Right renal pelvis (tissue), 4 donors: ENCODE measurements at places on chromosomes 2 and 18.

GRCh38 chr18:48734460-48734859, 195.6 kb downstream of the CTIF start:
- DNase-seq = no peak

GRCh38 chr2:162963156-162963555, 124.6 kb upstream of the KCNH7 start:
- no peak for DNase-seq

DNA sequence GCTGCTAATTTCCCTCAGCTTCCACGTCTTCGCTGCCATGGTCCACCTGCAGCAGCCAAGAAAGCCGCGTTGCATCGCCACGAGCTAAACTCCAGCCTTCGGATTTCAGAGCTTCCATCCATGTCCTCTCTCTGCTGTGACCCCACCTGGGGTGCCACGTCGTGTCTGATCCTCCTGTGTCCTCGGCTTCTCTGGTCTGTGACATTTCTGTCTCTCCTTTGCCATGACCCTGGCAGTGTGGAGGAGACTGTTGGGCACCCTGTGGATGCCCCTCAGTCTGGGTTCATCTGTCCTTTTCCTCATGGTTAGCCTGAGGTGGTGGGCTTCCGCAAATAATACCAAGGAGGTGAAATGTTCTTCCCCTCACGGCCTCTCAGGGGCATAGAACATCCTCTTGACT, 106.8 kb downstream of the RTP5 start:
- no peak for DNase-seq

- DNase-seq = no peak
Observed at GRCh38 chr2:119809339-119810048, 49.8 kb downstream of the PTPN4 start.

GRCh38 chr2:193315428-193316091, 1120.8 kb upstream of the TMEFF2 start:
- DNase-seq = no peak

- DNase-seq = no peak
Observed at GRCh38 chr18:48106976-48107781, 176.7 kb upstream of the SMAD2 start.

DNA sequence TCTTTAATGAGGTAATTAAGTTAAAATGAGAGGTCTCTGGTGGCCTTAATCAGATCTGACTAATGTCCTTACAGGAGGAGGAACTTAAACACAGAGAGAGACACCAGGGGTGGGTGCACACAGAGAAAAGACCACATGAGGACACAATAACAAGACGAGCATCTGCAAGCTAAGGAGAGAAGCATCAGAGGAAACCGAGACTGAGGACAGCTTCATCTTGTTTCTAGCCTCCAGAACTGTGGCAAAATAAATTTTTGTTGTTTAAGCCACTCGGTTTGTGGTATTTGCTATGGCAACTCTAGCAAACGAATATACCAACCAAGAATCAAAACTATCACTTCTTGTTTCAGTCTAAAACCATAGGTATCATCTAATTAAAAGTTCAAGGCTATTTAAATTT, 400.1 kb downstream of the PID1 start:
- no peak for DNase-seq

DNA sequence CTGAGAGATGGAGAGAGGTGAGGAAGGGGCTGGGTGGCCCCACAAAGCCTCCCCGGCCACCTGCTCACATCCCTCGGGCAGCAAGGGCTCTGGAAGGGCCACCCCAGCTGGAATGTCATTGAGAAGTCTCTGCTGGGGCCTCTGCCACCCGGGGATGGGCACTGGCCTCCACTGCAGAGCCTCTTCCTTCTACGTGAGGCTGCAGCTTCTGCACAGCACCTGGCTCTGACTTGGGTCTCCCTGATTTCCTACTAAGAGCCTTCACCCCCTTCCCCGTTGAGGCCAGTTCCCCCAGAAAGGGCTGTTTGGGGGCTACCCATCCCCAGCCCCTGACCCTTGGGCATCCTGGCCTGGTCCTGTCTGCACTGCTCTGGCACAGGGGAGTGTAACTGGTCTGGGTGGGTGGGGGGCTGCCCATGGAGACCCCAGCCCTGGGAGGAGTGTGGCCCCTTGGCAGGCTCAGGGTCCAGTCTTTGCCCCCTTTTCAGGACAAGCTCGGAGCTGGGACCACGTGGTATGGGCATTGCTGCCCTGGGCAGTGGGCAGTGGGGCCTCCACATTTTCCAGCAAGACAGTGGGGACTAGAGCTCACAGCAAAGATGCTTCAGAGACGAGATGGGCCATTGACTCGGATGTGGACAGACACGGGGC, 5.6 kb downstream of the PDCD1 start:
- no peak for DNase-seq
